GM12864 (cell line): ENCODE measurements at places on chromosomes 5 and 9.

- DNase-seq = no peak
Measured at GRCh38 chr9:117707561-117707960, 3.4 kb downstream of the TLR4 start.

GRCh38 chr9:126515001-126515872, 98.5 kb upstream of the LMX1B start:
- DNase-seq = no peak

DNA sequence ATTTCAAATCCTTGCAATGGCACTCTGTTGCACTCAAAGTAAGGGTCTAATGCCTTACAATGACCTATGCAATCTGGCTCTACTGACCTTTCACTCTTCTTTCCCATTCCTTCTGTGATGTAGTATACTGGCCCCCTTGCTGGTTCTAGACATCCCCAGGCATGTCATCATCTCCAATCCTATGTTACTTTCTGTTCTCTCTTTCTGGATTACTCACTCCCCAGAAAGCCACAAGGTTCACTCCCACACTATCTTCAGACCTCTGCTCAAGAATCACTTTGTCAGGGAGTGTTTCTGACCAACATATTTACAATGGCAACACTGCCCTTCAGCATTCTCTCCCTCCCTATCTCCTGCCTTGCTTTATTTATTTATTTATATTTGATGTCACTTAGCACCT, 802.2 kb upstream of the WWC1 start:
- no peak for DNase-seq

DNA sequence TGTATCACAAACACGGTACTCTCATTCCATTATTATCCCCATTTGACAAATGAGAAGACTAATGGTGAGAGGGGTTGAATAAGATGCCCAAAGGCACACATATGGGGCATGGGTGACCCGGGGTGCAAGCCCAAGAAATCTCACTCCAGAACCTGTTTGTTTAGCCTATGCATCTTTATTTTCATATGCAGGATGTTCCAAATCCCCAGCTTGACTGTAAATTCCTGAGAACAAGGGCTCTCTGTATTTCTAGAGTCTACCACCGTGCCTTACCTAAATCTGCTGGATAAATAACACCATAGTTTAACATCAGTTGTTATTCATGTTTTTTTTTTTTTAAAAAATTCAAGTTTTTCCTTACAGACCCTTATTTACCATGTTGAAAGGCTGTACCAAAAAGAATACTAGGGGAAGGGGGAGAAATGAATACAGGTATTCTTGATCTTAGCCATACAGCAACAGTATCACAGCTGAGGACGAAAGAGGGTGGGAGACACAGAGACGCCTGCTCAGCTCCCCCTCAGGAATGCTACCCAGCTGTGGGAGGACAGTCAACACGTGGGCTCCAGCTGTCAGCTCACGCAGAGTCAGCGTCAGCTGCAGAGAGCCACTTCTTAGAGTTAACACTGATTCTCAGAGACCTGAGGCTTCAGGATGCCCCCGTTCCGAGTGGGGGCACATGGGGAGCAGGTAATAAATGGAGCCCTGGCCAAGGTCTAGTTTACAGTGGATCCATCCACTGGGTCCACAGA, 86.6 kb downstream of the MED27 start:
- no peak for DNase-seq

GRCh38 chr5:102670224-102670836, 84.8 kb upstream of the PAM start:
- no peak for DNase-seq

DNA sequence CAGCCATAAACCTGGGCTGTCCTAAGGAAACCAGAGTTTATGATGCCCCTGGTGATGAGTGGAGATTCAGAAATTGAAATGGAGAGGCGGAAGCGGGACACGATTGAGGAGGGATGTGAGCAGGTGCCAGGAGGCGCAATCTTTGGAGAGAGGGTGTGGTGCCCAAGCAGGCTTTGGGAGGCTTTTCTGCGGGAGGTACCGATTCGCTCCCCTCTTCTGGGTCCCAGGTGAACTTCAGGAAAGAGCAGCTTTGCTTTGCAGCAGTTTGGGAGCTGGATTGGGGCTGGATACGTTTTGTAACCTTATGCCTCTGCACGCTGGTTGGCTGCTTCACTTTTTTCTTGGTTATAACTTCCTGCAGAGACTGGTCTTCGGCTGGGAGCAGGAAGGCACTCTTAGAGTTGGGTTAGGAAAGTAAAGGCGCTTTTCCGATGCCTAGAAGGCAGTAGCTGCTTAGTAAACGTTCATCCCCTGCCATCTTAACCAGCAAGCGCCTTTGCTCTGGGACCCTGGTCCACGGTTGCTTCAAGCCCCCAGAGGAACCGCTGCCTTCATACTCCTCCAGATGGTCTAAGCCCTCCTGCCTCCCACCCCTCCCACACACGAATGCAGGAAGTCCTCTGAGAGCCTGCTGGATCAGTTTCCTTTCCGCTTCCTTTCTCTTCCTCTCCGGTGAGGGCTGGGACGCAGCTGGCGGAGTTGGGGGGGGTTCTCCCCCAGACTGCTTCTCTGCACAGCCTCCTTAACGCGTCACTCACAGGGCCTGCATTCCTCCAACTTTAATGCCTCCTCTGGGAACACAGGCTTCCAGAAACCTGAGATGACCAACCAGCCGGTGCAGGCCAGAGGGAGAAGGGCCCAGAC, 15.2 kb upstream of the NEK6 start:
- no peak for DNase-seq

GRCh38 chr5:14953075-14953607, 81.6 kb upstream of the ANKH start:
- DNase-seq = no peak
